CD8-positive, alpha-beta memory T cell (primary cell): ENCODE measurements at places on chromosomes 16 and 17.

DNA sequence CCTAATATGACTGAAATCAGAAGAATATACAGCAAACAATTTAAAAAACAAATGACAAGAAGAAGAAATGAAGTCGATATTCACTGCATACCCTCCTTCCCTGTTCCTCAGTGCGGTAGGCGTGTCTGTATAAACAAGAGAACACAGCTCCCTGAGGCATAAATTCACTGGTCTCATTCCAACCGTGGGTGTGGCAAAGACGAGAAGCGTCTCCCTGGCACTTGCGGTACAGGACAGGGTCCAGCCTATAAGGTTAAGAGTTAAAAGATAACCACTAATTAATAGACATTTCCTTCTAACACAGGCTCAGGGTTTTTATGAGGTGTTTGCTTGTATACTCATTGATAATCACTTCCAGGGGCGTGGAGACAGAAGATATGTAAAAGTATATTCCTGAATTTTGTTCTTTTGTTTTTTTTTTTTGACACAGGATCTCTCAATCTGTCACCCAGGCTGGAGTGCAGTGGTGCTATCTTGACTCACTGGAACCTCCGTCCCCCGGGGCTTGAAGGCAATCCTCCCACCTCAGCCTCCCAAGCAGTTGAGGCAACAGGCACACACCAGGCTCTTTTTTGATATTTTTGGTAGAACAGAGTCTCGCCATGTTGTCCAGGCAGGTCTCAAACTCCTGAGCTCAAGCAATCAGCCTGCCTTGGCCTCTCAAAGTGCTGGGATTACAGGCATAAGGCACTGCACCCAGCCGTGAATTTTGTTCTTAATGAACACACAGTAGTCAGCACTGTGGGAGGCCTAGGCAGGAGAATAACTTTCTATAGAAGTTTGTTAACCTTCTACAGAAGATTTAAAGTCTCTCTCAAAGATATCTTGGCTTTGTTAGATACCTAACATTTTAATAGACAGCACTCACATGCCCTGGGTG is 59.1 kb upstream of the CLEC18B start:
- DNase-seq: no peak

DNA sequence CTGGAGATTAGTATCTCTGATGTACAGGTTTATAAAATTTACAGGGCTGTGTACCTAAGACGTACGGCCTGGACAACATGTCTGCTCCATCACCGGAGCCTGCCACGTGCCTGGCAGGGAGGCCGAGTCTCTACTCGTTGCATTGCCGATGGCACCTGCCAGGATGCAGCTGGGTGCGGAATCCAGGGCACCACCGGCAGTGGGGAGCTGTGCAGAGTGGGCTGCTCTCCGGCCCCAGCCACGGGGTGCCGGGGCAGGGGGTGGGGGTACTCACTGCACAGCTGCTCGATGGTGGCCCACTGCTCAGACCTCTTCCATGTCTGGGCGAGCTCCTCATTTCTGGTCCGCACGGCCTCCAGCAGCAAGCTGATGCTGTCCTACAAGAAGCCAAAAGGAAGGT is 13.1 kb upstream of the FAAP100 start:
- DNase-seq: no peak

GRCh38 chr16:4373356-4373908 is 1.8 kb downstream of the VASN start:
- DNase-seq: no peak

GRCh38 chr16:80973991-80974390 is 32.7 kb downstream of the CMC2 start:
- no peak for DNase-seq

DNA sequence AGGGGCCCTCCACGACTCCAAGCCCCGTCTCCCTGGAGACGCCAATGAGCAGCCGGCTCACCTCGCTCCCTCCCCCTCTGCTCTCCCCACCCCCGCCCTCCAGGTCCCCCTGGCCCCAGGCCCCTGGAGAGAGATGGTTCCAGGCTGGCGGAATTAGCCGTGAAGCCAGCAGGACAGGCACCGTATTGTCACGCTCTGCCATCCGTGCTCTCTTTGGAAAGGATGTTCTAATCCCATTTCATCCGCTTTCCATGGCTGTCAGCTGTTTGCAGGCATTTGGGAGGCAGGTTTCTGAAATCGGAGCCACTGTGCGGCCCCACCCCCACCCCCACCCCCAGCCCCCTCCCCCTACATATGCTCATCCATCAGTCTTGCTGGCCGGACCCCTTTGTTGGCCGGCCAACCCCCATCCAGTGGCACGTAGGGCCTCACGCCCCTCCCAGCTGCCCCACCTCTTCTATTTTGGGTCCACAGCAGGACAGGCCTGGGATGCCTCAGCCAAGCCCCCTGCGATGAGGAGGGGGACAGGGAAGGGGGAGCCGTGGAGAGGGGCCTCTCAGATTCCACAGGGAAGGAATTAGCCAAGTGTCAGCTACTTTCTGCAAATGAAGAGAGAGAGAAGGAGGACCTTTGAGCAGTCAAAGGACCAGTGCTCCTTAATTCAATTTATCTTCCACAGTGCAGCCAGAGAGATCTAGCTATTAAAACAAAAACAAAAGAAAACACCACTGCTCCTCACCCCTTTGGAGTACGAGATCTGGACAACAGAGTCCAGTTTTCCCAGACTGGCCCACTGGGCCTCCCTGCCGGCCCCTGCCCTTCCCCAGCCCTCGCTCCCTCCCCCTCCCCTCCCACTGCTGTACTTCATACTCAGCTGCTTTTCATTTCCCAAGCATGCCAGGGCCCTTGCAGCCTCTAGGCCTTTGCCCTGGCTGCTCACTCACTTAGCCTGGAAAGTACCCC is 30.7 kb downstream of the SDK2 start:
- no peak for DNase-seq
